Stimulated activated CD4-positive, alpha-beta T cell treated with anti-CD3 and anti-CD28 coated beads, Interleukin-4, amount 100 ng/mL, for 4 hours (primary cell): ENCODE measurements at places on chromosomes 11 and 22.

DNA sequence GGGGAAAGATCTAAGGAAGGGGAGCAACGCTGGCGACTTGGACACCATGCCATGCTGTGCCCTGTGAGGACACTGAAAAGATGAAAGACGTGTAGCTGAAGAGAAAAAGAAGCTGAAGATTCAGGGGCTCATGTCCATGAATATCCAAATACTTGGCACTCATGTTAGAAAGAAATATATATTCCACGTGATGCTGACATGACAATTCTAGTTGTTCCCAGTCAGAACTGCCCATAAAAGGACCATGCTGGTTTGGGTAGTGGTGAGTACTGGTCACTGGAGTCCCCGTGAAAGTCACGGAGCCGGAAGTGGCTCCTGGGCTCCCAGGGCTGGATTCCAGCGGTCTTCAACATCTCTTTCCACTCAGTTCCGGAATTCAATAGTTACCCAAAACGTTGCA, 9.9 kb downstream of the MS4A15 start:
- DNase-seq, result no peak

DNA sequence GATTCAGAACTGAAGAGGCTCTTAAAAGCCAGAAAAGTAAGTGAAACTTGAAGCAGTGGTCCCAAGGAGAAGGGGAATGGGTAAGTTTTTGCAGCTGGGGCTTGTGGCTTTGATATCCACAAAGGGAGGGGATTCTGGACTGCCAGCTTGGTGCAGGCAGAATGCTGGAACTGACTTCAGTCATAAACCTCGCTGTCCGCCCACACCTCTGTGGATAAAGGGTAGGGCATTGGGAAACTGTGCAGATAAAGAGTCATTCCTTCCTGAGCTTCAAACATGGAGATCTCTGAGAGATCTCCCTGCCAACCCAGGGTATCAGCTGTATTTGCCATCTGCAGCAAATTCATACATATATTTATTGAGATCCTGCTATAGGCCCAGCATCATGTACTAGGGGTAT, 124.3 kb upstream of the OR9Q1 start:
- DNase-seq, result no peak

GRCh38 chr11:30483056-30483455, 103.1 kb downstream of the MPPED2 start:
- DNase-seq, result no peak

- no peak for DNase-seq
Observed at GRCh38 chr11:125958872-125959400, 13.1 kb downstream of the VSIG10L2 start.

GRCh38 chr11:127859941-127860354, 727.4 kb downstream of the ETS1 start:
- DNase-seq, result no peak

DNA sequence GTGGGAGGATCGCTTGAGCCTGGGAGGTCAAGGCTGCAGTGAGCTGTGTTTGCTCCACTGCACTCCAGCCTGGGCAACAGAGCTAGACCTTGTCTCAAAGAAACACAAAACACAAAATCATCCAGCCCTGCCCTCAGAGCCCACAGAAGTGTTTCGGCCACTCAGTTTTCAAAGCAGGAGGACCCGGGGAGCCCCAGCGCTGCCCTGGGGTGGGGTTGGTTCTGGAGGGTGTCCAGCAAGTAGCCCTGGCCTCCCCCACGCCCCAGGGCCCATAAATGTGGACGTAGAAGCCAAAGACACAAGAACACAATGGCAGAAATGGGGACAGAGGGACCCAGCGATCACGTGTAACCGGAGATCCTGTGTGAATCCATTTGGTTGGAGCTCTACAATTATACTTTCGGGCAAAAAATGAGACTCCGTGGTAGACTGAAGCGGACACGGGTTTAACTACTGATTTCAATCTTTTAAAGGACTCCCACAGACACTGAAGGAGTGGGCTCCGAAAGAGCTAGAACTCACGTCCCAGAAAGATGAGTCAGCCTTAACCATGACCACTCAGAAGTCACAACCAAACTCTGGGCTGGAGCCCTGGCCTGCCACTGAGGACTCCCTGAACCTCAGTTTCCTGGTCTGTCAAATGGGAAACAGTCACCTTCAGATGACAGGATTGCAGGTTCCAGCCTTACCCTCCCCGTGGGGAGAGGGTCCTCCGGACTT, 9.0 kb upstream of the CYTH4 start:
- no peak for DNase-seq

DNA sequence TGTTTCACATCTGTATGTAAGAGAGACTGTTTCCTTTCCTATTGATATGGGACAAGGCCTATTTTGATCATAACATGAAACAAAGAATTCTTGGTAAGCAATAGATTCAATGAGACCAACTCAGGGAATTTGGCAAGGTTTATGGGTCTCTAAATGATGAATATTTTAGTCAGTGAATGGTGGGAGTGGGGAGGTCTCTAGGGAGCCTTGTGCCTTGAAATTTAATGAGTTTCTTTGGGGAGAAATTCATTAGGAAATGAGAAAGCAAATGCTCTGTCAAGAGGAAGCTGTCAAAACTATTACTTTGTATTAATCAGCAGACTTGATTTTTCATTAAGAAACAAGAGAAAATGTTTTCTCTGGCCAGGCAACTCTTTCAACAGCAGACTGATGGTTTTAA, 921.7 kb upstream of the API5 start:
- no peak for DNase-seq

GRCh38 chr11:126430581-126431335, 75.3 kb downstream of the ST3GAL4 start:
- no peak for DNase-seq

DNA sequence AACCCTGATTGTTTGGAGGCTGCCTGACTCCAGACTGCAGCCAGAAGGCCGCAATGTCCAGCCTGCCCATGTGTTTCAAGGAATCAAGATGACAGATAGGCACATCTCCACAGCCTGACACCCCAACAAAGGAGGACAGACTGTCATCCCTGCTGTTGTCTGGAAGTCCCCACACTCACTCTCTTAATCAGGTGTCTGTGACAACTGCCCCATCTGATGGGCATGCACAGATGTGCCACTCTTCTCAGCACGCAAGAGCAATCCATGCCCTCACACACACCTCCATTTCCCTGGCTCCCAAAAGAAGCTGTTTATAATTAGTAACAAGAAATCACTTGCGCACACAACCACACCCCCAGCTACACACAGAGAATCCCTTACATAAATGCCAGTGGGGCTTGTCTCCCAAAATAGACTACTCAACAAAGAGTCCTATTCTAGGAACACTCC, 117.6 kb downstream of the C11orf58 start:
- DNase-seq, result no peak

DNA sequence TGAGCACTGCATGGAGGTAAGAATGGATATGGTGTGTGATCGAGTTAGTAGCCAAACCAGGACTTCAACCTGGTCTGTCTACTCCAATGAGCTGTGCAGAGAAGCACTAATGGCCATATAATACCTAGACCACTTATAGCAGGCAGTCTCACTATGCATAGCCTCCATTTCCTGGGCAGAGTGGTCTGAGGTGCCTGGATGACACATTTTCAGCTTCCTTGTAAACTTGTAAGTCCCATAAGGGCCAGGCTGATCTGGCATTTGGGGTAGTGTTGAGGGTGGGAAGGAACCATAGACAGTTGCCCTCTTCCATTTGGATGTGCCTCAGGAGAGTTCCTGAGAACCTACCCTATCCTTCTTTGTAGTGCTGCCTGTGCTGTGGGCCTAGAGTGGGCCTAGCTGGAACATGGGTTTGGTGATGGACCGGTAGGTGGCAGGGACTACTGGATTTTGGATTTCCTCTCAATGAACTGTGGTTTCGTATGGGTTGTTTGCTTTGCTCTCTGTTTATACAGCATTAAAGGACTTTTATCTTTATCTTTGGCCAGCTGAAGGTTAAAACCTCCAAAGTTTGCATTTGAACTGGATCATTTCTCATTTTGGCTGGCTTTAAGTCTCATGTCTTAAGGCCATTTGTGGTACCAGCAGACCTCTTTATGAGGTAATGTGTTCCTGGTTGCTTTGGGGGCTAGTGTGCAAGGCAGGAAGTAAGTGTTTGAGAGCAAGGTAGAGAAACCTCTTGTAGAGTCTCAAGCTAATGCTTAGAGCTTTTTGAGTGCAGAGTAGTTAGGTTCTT, 86.9 kb downstream of the STIM1 start:
- DNase-seq, result no peak

- DNase-seq, result no peak
Observed at GRCh38 chr11:78694152-78694551, 119.5 kb upstream of the NARS2 start.

GRCh38 chr22:36143066-36143815, 17.3 kb downstream of the APOL3 start:
- no peak for DNase-seq

DNA sequence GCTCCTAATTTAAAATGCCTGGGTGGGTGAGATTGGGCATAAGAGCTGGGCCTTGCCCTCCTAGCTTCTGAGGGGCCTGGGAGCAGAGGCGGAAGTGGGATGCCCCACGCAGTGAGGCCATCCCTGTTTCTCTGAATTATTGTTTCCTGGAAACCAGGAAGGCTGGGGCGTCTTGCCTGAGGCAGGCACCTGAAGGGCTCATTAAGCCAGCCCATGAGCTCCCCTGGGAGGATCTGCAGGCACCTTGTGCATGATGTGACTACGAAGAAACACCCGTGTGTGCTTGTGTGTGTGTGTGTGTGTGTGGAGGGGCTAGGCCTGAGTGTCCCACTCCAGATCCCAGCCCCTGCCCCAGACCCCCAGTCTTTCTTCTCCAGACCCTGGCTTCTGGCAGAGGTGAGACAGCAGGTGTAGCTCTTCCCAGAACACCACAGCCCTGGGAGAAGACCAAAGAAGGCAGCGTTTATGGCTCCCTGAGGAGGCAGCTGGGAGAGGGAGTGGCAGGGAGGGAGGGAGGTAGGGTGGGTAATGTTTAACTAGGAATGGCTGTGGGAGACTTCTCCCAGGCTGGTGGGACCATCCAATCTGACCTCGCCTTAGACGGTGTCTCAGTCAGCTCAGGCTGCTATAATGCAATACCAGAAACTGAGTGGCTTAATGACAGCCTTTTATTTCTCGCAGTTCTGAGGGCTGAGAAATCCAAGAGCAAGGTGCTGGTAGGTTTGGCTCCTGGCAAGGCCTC, 2.1 kb upstream of the BATF2 start:
- DNase-seq, result no peak

DNA sequence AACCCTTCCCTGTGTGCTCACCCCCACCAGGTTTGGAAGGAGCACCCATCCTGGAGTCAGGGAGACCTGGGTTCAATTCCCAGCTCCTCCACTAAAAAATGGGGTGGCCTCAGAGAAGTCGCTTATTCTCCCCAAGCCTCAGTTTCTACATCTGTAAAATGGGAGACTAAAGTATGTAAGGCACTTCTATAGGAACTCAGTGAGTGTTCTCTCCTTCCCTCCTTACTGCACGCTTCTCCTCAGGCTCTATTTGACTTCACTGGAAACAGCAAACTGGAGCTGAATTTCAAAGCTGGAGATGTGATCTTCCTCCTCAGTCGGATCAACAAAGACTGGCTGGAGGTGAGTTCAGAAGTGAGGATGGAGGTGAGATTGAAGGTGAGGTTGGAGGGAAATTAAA, 11.3 kb downstream of the NCF4 start:
- DNase-seq, result no peak

DNA sequence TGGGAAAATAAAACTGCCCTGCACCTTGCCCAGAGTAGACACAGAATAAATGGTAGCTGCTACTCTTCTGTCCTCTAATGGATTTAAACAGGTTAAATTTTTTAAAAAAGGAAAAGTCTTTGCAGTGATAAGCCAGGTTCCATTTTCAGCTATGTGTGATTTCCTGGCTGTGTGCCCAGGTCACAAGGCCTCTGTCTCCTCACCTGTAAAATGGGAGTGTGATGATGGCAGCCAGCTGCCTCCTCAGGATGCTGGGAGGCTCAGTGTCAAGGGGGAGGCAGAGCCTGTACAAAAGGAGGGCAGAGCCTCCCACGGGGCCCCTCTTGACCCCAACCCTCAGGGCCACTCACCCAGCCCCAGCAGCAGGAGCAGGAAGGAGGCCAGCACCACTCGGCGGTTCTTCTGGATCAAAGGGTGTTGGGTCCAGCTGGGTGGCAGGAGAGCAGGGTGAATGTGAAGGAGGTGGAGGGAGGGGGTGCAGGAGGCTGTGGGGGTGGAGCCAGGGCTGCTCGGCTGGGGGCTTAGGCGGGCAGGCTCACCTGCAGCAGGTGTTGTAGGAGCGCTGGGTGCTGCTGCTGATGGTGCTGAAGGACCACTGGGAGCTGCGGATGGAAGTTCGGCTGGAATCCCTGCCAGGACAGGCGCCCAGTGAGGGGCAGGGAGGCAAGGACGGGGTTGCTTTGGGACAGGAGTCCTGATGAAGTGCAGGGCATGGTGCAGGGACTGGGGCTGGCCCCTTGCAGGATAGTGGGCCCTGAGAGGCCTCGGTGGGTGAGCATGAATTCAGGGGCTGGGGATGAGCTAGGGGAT, 1.9 kb downstream of the TMEM134 start:
- DNase-seq, result no peak

DNA sequence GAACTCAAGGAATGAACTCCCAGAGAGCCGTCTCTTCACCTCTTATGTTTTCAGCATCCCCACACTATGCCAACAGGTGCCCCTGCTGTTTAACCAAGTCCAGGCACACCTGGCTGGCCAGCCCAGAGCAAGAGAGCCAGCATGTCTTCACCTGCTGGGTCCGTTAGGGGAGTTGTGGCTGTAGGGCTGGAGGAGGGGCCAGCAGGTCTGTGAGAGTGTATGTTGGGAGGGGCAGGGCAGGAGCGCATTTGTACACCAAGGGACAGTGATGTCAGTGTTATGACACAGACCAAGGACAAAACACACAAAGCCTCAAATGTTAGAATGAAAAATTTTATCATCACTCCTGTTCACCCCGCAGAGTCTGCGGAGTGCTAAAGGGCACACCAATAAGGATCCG, 5.8 kb downstream of the PATZ1 start:
- DNase-seq, result no peak

DNA sequence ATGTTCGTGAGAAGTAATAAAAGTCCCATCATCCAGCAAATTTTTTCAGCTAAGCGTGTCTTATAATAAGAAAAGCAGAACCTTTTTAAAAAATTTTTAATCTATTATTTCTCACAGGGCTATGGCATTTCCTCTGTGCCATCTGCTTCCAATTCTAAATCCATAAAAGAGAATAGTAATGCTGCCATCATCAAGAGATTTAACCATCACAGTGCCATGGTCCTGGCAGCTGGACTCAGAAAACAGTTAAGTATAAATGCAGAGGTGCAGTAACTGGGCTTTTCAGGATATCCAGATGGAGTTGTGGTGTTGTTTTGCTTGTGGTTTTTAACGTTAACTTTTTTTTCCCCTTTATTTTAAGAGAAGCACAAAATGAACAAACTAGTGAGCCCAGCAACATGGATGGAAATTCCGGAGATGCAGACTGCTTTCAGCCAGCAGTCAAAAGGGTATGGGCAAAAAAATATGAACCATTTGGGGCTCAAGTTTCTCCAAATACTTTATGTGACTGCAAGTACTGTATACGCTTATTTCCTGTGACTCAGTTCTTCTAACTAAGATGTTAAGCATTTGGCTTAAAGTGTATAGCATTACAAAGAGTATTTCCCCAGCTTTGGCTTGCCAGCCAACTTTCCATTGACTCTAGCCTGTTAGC, 25.2 kb downstream of the GTF2H1 start:
- no peak for DNase-seq

GRCh38 chr11:3853899-3854659, 1.4 kb upstream of the STIM1 start:
- DNase-seq, result peak; percentile 63

GRCh38 chr11:2933375-2934020, 4.3 kb upstream of the PHLDA2 start:
- DNase-seq, result no peak

GRCh38 chr11:33588056-33588455, 112.6 kb downstream of the C11orf91 start:
- no peak for DNase-seq
